ENCODE measurements at places on chromosomes 3 and 15. TPM values are rescaled to one million over a fixed set of nuclear protein-coding genes. Genes with fewer than 3 reads are reported as not detected.
A peak's percentile ranks its signal among the peaks of the same experiment; 100 is the strongest.

DNA sequence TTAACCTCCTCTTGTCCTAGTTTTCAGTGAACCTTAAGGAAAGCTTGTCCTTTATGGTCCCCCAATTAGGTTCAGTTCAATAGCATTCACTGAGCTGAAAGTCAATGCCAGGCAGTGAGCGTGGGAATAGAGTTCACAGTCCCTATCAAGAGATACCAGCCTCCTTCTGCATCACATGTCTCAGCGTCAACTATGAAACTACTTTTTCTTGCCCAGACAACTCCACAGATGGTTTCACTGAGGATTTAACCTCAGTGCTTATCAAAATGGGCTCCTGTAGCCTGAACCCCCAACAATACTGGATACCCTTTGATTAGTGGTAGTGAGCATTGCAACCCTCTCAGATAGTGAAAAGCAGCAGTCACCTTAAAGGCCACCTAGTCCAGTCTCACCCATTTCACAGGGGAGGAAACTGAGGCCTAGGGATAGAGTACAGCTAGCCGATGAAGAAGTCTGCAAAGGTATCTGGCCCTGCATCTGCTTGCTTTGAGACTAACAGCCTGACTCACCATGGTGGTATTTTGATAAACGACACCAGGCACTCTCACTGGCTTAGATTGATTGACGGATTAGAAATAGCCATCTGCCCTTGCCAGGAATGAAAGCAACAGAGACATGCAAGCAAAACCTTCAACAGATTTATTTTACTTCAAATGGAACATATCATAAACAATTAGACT is 1.6 kb upstream of the UBA3 start:
- ATAC-seq = no peak

DNA sequence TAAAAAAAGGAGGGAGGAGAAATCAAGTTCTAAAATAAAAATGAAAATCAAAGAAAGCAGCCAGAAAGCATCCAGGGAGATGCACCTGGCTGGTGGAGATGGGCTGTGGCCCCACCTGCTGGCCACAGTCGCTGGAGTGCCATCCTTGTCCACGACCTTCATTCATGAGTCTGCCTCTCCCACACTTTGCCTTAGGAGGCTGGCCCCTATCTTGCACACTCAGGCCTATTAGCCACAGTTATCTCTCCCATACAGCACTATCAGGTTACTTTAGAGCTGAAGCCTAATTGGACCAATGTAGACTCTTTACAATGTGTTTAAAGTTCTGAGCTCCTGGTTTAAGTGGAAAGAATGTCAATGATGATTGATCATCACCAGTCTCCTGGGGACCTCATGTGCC is 392.0 kb upstream of the RORA start:
- ATAC-seq = peak; percentile 58

DNA sequence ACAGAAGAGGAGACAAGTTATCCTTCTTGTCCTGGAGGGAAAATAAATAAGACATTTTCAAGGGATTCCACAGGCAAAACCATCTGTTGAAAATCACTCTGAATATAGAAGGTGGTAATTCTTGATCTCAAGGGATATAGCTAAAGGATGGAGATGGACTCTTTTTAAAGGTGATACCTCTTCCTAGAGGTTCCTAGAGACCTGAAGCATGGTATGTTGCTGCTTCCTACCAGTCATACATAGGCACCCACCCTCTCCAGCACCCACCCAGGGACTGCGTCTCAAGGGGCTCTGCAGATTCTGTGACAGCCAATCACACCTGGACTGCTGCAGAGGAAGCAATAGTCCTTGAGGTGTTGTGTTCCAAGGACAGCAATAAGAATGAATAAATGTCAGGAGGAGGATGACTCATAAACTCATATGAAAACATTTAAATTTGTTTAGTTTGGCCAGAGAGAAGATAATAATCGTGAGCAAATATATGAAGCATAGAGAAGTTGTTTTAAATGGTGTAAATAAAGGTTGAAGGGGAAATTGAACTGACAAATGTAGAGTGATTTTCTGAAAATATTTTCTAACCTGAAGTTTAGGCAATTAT is 741.6 kb upstream of the CBLB start:
- ATAC-seq = no peak

DNA sequence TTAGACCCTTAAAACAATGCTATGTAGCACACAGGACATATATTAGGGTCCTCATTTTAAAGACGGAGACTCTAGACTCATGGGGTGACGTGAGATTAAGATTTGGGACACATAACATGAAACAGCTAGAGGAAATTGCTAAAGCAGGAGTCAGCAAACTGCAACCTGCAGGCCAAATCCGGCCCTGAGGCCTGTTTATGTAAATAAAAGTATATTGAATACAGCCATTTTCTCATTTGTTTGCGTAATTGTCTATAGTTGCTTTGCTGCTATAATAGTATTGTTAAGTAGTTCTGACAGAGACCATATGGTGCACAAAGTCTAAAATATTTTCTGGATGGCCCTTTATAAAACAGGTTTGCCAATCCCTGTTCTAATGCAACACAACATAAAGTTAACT is 115.5 kb downstream of the TMCO5A start:
- no peak for ATAC-seq

DNA sequence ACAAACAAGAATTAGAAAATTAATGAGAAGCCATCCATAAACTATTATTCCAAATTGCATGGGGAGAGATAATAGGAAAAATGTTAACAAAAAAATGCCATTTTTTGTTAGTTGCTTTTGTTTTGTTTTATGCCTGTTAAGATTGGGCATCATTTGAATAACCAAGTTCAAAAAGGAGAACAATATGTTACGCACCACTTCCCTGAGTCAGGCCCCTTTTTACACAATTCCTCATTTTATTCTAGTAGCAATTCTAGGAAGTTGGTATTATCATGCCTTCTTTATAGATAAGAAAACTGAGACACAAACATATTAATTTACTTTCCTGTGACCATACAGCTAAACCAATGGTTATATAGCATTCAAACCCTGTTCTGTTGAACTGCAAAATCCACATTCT is 736.9 kb upstream of the CCDC54 start:
- ATAC-seq = no peak

DNA sequence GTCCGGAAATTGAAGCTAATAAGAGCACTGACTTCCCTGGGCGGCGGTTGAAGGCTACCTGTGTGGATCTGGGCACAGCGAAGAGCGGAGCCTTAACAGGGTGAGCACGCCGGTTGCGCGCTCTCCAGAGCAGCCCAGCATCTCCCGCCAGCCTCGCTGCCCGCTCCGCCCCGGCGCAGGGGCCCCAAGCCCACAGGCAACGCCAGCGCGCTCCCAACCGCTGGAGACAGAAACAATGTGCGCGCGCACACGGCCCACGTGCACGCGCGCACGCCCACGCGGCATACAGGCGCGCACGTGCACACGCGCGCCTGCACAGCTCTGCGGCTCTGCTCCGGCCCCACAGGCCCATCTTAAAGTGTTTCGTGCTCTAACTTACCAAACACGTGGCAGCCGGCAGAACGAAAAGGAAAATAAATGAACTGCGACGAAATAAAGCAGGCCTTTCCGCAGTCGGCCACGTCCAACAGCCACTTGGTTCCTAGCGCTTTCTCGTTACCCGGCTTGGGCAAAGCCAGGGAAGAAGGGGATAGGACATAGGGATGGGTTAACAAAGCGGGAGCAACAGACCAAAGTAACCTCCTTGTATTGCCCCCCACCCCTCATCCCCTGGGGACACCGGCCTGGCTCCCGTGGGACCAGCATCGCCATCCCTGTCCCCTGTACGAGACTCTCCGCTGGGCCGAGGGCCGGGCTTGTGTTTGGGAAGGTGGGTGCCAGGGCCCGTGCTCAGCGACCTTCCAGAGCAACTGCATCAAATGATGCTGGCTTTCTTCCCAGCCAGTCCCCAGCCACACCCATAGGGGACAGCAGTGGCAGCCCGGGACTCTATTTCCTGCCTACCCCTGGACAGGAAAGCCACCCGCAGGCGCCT is 203.7 kb downstream of the ABHD5 start:
- ATAC-seq = peak; percentile 96

GRCh38 chr3:38085943-38086324 is 46.9 kb downstream of the DLEC1 start:
- ATAC-seq = no peak

- ATAC-seq = no peak
Measured at GRCh38 chr15:61598655-61599054, 369.6 kb upstream of the RORA start.

DNA sequence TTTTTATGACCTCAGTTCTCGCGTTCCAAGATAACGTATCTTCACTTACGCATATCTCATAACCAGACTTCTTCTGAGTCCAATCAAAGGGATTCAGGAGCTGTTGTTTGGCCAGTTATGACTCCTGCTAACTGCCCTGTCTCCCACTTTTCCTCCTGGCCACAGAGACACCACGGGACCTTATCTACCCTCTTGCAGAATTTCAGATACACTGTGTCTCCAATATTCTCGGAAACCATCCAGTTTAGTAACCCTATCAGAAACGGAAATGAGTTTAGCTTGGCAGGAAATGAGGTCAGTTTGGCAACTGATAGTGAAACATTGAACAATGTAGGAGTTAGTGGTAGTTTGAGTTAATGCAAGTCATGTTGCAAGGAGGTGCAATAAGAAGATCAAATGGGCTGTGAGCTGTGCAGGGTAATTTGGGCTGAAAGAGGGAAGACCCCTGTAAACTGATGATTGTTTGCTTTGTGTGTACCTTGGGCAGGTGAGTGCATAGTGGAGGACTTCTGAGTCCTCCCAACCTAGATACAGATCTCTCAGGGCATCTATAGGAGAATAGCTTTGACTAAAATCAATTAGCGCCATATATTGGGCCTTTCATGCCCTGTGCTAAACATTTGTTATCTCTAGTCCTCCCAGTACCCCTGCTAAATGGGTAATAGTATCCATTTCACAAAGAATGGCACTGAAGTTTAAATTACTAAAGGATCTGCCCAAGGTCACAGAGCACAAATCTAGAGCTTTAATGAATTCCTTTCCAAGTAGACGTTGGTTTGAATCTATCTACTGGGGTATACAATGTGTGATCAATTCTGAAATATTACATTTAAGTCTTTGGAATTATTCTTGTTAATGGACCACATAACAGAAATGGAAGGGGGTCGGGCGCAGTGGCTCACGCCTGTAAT is 41.3 kb upstream of the PIK3CB start:
- ATAC-seq = no peak

GRCh38 chr3:11705049-11705448 is 61.3 kb upstream of the VGLL4 start:
- no peak for ATAC-seq

DNA sequence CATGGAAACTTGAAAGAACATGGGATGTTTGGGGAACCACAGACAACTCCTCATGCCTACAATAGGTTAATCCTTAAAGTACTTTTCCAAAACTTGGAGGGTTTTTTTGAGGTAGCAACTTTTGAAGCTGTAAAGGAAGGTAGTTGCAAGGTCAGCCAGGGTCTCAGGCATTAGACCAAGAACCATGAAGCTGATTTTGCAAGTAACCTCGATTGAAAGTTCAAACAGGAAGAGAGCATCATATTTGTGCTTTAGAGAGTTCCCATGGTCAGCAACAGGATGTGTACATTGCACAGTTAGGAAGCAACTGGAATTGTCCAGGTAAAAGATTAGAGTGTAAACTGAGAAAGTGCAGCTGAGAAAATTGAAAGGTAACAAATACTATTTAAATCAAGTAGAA is 199.8 kb upstream of the NR2F2 start:
- no peak for ATAC-seq

- no peak for ATAC-seq
Measured at GRCh38 chr3:38739396-38739689, 76.7 kb downstream of the SCN10A start.

- ATAC-seq = no peak
Measured at GRCh38 chr3:161150001-161150525, 44.9 kb upstream of the B3GALNT1 start.

DNA sequence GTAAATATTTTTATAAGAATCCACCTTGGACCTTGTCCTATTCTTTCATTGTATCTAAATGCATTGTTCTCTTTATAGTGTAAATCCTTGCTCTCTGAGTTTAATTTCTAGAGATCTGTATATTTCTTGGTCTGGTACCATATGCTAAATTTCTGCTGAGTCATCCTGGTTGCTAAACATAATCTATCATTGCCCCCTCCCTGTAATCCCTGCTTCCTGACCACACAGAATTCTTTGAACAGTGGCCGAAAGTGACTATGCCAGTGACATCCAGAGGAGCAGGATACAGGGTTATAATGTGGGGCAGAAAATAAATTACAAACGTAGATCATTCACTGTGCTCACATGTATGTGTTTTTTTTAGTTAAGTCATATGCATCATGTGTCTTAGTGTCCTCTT is 143.1 kb downstream of the DIPK2A start:
- ATAC-seq = peak; percentile 69

- ATAC-seq = no peak
Measured at GRCh38 chr3:172246107-172246844, 202.0 kb downstream of the GHSR start.

DNA sequence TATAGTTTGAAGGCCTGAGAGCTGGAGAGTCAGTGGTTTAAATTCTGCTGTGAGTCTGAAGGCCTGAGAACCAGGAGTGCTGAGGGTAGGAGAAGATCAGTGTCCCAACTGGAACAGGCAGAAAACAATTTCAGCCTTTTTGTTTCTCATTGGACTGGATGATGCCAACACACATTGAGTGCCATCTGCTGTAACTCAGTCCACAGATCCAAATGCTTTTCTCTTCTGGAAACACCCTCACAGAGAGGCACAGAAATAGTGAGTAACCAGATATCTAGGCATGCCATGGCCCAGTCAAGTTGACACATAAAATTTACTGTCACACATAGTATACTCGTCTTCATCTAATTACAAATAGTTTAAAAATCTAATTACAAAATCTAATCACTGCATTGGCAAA is 100.8 kb downstream of the NEO1 start:
- ATAC-seq = no peak

DNA sequence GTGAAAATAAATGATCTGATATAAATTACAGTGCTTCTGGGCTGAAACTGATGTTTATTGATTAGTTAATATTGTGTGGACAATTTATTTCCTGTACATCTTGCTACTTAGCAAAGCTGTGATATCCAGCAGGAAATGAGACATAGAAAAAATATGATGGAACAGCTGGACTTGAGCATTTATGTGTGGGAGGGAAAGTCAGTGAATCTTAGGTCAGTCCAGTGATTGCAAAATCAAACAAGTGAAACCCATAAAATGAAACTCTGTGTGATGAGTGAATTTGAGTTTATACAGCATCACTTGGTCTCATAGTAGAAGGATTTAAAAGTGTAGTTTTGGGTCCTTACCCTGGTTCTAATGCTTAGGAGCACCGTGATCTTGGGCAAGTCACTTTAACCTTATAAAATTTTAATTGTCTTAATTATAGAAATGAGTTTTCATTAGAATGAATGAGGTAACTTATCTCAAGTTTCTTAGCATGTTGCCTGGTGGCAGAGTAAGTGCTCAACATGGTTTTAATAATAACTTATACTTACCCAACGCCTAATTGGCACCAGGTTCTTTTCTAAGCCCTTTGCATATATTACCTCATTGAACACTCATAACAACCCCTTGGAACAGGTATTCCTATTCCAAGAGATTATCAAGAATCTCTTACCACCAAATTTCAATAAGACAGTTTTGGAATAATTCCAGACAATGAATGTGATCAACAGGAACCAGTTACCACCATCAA is 194.6 kb downstream of the ADAMTSL3 start:
- ATAC-seq = no peak

- ATAC-seq = no peak
Measured at GRCh38 chr15:48671103-48672022, 25.9 kb upstream of the FBN1 start.

GOLGA8R gene
- 3.7 TPM for total RNA-seq

ARL14 gene
- total RNA-seq = not detected

KIF23 gene
- 26.5 TPM for total RNA-seq

IFT80 gene
- 67.2 TPM for total RNA-seq

SLCO3A1 gene
- 3.3 TPM for total RNA-seq

EPHA3 gene
- 0.36 TPM for total RNA-seq

RTP1 gene
- 0.24 TPM for total RNA-seq

ATP13A4 gene
- total RNA-seq = 0.92 TPM

GREM1 gene
- total RNA-seq = 0.35 TPM

FGF7 gene
- 0.14 TPM for total RNA-seq

FMN1 gene
- total RNA-seq = 2.2 TPM
